Cerebellar nuclear complex (tissue), 1 donor: ENCODE measurements at places on chromosomes 6 and 20.

- DNase-seq, result no peak
Measured at GRCh38 chr6:43515808-43516207, 918 bp downstream of the YIPF3 start.

- no peak for DNase-seq
Measured at GRCh38 chr6:10350720-10351119, 64.2 kb downstream of the TFAP2A start.

- DNase-seq, result no peak
Measured at GRCh38 chr6:32439139-32439538, 548 bp upstream of the HLA-DRA start.

DNA sequence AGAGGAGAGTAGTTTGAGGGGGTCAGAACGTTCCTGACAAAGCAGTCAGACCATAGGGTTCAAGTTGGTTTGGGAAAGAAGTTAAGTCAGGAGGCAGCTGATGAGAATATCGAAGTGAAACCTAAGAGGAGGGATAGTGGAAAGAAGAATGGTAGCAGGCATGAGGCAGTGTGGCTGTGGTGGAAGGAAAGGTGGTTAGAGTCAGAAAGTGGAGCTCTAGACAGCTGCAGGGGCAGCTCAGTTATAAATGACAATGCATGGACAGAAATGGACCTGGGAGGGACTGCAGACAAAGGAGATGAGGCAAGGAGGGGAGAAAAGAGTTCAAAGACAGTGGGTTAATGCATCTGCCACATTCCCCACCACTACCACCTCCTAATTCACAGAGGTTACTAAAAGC, 66.6 kb downstream of the SMLR1 start:
- no peak for DNase-seq

DNA sequence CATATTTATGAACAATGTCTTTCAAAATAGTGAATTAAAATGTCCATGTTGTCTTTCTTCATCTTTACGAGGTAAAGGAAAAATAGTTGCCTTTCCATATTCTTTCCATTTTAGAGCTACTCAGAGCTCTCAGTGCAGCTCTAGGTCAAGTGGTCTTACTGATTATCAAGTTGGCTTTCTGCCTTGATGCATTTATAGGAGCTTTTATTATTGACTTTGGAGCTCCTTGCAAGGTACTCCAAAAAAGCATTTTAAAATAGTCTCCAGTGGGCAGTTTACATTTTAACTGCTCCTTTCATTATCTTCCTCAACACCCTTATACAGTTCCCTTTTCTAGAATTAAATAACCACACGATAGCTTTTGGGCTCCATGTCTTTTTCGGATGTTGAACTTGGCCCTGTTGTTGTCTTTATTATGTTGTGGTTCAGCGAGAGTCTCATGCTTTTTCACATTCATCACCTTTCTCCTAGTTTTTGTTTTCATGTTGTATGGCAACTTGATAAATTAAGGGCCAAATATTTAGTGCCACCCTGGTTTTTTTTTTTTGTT, 122.9 kb downstream of the CLIC5 start:
- DNase-seq, result no peak
